Placental pericyte (primary cell): ENCODE measurements at places on chromosomes 13 and 19. TPM values are rescaled to one million over a fixed set of nuclear protein-coding genes. Genes with fewer than 3 reads are reported as not detected.

The PVR gene
- total RNA-seq = 95.6 and 162 TPM in 2 replicates

The COLGALT1 gene
- total RNA-seq = 200 and 201 TPM in 2 replicates

The PSG6 gene
- total RNA-seq = not detected in 2 replicates

The OSCAR gene
- total RNA-seq = 0.86 and 2.8 TPM in 2 replicates

The FGF14 gene
- total RNA-seq = 0.57 TPM in 1 of 2 replicates, not detected in the other

The FCAR gene
- not detected in 2 replicates for total RNA-seq

The PGLYRP2 gene
- total RNA-seq = not detected in 2 replicates

The USHBP1 gene
- total RNA-seq = 0.14 TPM in 1 of 2 replicates, not detected in the other

The IZUMO1 gene
- not detected in 2 replicates for total RNA-seq

The CGB1 gene
- total RNA-seq = not detected in 2 replicates

The TGFBR3L gene
- 0.86 and 1.3 TPM in 2 replicates for total RNA-seq

The ZNF20 gene
- 2.8 and 3.6 TPM in 2 replicates for total RNA-seq

The SIGLEC12 gene
- total RNA-seq = not detected in 2 replicates

The ZNF581 gene
- 13.5 and 22.1 TPM in 2 replicates for total RNA-seq

The ZNF546 gene
- total RNA-seq = 4.2 and 4.3 TPM in 2 replicates

The LATS2 gene
- 14.9 and 22.6 TPM in 2 replicates for total RNA-seq

The ZNF724 gene
- 0.22 and 14.2 TPM in 2 replicates for total RNA-seq

The DNAAF3 gene
- total RNA-seq = 0.66 TPM in 1 of 2 replicates, not detected in the other

The ZNF547 gene
- 3.6 and 5.3 TPM in 2 replicates for total RNA-seq

The SLC1A5 gene
- 222 and 326 TPM in 2 replicates for total RNA-seq

The ACP5 gene
- 10.3 and 12.7 TPM in 2 replicates for total RNA-seq

The CLEC4G gene
- total RNA-seq = not detected in 2 replicates

The SPIB gene
- 0.29 TPM in 1 of 2 replicates, not detected in the other for total RNA-seq

The AP1M2 gene
- 0.22 and 1.0 TPM in 2 replicates for total RNA-seq

The NXNL1 gene
- not detected in 2 replicates for total RNA-seq

The ARHGEF7 gene
- total RNA-seq = 23.6 and 36.9 TPM in 2 replicates

The IGFL3 gene
- not detected in 2 replicates for total RNA-seq

The UBE2L5 gene
- not detected in 2 replicates for total RNA-seq

The GAPDHS gene
- total RNA-seq = not detected in 2 replicates

The PGLYRP1 gene
- total RNA-seq = not detected in 2 replicates

The ZNF578 gene
- 3.6 and 4.2 TPM in 2 replicates for total RNA-seq

The POU2F2 gene
- total RNA-seq = 11.6 and 17.3 TPM in 2 replicates

The MTUS2 gene
- under 0.01 and 0.57 TPM in 2 replicates for total RNA-seq

The DENND1C gene
- not detected in 2 replicates for total RNA-seq

The HCN2 gene
- 1.0 and 1.8 TPM in 2 replicates for total RNA-seq

The TDRD12 gene
- total RNA-seq = 0.14 and 0.22 TPM in 2 replicates

The NRTN gene
- 0.22 TPM in 1 of 2 replicates, not detected in the other for total RNA-seq

The GNG8 gene
- not detected in 2 replicates for total RNA-seq

The ARID3A gene
- 83.9 and 112 TPM in 2 replicates for total RNA-seq

The ZNF442 gene
- 0.44 and 0.72 TPM in 2 replicates for total RNA-seq

The KANK3 gene
- 0.22 and 0.86 TPM in 2 replicates for total RNA-seq

The SYDE1 gene
- total RNA-seq = 26.5 and 69.6 TPM in 2 replicates

The OR7A5 gene
- total RNA-seq = not detected in 2 replicates

The NAPSA gene
- total RNA-seq = not detected in 2 replicates

The C19orf38 gene
- not detected in 2 replicates for total RNA-seq

The KLK14 gene
- total RNA-seq = not detected in 2 replicates

The SELENOW gene
- total RNA-seq = 37.4 and 111 TPM in 2 replicates

The CDC37 gene
- 208 and 224 TPM in 2 replicates for total RNA-seq

The LGALS14 gene
- total RNA-seq = not detected in 2 replicates

The ZNF30 gene
- 1.3 and 3.7 TPM in 2 replicates for total RNA-seq

The ZNF846 gene
- 4.8 and 7.7 TPM in 2 replicates for total RNA-seq

The CHST8 gene
- 0.14 TPM in 1 of 2 replicates, not detected in the other for total RNA-seq

The TRMT1 gene
- total RNA-seq = 33.5 and 45.1 TPM in 2 replicates

The FCER2 gene
- not detected in 2 replicates for total RNA-seq

The ZNF324B gene
- total RNA-seq = 8.5 and 13.5 TPM in 2 replicates
